Caco-2 (cell line): ENCODE measurements at places on chromosomes 5 and 9.

DNA sequence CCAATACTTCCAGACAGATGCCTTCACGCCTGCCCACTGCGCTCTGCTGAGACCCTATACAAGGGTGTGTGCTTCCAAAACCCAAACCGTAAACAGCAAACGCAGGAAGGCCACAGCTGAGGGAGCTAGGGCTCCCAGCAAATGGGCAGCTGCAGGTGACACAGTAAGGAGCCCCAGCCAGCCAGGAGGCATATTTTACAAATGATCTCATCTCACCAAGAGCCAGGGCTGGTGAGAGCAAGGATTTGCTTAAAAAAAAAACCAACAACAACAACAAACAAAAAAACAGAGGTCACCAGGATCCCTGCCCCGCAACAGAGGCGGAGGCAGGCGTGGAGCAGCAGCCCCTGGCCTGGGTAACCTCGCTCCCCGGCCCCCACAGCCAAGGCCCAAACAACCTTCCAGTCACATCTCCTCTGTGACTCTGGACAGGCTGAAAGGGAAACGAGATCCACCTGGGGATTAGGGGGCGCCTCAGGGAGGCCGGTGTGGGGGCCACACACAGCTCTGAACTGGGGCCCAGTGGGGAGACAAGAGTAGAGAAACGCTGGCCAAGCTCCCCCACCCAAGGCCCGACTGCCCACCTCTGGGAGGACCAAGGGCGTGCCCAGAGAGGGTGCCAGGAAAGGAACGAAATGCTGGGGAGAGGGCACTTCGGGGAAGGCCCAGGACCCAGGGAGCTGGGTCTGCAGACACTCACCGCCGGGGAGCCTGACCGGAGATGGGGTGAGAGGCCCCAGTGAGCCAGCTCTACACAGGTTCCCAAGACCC, 3.3 kb downstream of the NACC2 start:
- DNase-seq: no peak

GRCh38 chr5:150203832-150204589, 14.1 kb downstream of the SLC6A7 start:
- no peak for DNase-seq

DNA sequence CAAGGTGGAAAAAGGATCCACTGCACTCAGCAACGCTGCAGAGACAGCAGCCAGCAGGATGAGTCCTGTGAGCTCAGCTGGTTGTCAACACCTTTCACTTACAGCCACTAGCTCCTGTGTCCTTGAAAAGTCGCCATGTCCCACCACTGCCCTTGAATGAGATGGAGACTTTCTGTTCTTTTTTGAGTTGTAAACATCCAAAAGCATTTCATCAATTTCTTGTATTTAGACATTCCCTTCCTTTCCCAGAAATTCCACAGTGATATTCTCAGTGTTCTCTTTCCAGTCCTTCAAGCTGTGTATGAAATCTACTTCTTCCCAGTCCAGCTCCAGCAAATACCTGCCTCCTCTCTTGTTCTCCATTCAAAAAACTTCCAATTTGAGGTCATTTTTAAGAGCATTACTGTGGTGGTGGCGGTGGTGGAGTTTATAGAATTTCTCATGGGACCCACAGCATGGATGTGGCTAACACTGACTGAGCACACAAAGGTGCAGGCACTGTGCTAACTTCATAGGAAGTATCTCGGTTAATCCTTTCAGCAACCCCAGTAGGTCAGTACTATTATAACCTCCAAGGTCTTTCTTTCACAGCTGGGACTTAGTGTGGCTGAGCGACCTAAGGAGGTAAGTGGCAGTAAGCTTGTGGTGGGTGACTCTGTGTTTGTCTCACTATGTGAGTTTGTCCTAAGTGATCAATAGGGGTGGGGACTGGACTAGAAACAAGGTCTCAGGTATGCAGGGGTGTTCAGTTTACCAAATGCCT, 15.0 kb upstream of the GPX3 start:
- no peak for DNase-seq

DNA sequence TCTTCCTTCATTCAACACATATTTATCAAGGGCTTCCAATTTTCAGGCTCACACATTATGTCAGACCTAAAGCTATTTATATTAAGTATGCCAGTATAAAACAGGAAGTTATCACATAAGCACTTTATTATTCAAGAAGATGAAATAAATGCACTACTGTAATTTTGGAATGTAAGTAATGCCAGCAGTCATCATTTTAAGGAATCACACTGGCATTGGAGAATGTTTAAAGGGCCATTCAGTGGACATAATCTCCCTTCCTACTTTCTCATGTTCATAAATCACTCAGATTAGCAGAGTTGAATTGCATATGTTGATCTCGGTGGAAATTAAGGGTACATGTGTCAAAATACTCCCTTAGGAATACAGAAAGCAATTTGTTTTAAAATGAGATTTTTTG, 164.4 kb downstream of the GIN1 start:
- DNase-seq: no peak

GRCh38 chr9:111799915-111800526, 5.3 kb upstream of the SHOC1 start:
- DNase-seq: no peak

DNA sequence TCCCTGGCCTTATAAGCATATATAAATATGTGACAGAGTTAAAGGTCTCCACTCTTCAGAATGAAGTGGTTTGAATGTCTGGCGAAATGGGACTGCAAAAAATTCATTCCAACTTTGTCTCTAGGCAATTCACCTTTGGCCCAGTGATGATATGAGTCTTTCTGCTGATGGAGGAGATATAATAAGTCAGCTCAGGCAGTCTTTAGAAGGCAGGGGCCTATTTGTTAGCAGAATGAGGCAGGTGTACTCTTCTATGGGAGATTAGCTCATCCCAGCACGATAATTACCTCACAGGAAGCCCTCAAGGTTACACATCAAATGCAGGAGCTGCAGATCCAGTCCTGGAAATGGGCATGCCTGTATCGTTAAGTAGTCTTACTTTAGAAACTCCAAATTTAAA, 300.5 kb downstream of the NR2F1-AS1 start:
- DNase-seq: no peak
